ENCODE measurements at places on chromosomes 7 and 10.

- DNase-seq = no peak
These were observed 37.8 kb upstream of the EN2 start for GRCh38 chr7:155420116-155420515.

- DNase-seq = no peak
These were observed 100.8 kb downstream of the CTTNBP2 start for GRCh38 chr7:117772421-117772820.

GRCh38 chr7:151193203-151193978, 6.3 kb upstream of the ASB10 start:
- DNase-seq = no peak

- no peak for DNase-seq
These were observed 184.9 kb downstream of the DNAJB6 start for GRCh38 chr7:157521752-157522151.

GRCh38 chr10:120984221-120984620, 133.1 kb downstream of the WDR11 start:
- no peak for DNase-seq

Data from cortex of kidney (tissue), 1 donor.